ENCODE measurements at places on chromosomes 3 and 15.

GRCh38 chr15:36722555-36722954 lies 143.1 kb downstream of the CDIN1 start:
- DNase-seq: no peak

DNA sequence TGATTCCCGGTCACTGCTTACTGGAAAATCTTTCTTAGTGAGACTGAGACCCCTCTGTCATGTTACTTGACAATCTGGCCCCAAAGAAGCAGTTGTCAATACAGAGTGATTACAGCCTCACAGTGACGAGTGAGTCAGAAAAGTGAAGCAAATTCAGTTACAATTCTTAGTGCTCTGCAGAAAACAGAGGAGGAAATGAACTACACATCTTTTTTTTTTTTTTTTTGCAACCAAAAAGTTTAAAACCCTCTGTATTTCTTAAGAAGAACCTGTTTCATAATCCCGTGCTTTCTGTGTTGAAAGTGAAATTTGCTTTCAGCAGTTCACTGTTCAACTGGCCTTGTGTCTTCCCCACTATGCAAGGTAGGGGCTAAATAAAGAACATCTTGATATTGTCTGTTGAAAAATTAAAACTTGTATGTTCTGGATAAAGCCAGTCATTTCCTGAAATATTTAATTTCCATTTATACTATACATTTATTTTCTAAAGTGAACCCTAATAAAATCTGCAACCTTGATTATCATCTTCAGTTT lies 1.9 kb downstream of the AQP9 start:
- no peak for DNase-seq

DNA sequence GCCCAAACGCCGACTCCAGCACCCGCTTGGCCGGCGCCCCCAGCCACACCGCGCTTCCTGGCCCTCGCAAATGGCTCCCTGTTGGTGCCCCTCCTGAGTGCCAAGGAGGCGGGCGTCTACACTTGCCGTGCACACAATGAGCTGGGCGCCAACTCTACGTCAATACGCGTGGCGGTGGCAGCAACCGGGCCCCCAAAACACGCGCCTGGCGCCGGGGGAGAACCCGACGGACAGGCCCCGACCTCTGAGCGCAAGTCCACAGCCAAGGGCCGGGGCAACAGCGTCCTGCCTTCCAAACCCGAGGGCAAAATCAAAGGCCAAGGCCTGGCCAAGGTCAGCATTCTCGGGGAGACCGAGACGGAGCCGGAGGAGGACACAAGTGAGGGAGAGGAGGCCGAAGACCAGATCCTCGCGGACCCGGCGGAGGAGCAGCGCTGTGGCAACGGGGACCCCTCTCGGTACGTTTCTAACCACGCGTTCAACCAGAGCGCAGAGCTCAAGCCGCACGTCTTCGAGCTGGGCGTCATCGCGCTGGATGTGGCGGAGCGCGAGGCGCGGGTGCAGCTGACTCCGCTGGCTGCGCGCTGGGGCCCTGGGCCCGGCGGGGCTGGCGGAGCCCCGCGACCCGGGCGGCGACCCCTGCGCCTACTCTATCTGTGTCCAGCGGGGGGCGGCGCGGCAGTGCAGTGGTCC lies 3.5 kb downstream of the ISLR2 start:
- peak; percentile 74 for DNase-seq

- no peak for DNase-seq
Measured at GRCh38 chr15:84151205-84151931, 84.2 kb upstream of the GOLGA6L4 start.

DNA sequence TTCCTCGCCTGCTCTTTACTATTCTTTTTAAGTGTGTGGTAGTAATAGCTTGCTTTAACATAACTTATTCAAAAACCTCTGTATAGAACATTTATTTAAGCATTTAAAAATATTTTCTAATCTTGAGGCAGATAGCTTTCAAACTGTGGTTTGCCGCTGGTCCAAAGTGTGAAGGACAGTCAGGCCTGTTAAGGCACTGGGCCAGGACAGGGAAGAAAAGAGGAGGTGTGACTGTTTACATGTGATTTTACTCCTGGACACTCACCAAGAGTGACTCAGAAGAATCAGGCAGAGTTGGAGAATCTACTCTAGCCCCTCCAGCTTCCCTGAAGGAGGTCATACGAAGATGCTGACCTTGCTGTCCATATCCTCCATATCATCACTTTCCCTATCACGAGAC lies 44.7 kb downstream of the CEP152 start:
- no peak for DNase-seq

DNA sequence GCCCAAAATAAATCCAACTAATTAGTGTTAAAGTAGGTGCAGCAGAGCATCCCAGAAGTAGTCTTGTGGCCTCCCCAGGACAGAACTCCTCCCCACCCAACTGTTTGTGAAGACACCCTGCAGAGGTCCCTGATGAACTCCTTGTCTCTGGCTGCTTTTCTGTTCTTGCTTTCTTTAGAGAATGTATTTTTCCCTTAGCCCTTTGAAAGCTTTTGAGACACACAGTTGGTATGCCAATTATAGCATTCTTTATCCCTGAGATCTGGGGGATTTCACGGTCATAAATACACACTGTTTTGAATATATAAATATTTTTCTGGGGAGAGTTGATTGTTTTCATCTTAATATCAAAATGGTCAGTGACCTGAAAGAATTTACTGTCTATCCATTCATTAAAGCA lies 9.8 kb downstream of the TFG start:
- no peak for DNase-seq

Measured in GM23338 (cell line).